ENCODE measurements at places on chromosomes 13 and 19. TPM values are rescaled to one million over a fixed set of nuclear protein-coding genes. Genes with fewer than 3 reads are reported as not detected.
A peak's percentile ranks its signal among the peaks of the same experiment; 100 is the strongest.

DNA sequence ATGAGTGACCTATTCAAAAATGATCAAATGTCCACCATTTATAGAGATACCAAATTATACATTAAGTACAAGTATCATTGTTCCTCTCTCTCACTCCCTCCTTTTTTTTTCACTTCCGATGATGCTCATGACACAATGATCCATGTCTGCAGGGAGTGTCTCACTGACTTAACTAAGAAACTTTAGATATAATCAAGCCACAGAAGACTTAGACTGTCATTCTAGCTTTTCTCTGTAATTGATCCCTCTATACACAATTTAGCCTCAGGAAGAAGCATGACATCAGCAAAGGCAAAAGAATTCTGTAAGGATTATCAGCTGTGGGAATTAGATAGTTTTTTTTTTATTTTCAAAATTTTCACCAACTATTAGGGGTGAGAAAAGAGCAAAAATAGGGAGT is 734.9 kb upstream of the PCDH9 start:
- no peak for DNase-seq

GRCh38 chr19:15248648-15249527 is 16.6 kb upstream of the EPHX3 start:
- DNase-seq: peak; percentile 94

The CBY2 gene
- not detected for polyA plus RNA-seq

DNA sequence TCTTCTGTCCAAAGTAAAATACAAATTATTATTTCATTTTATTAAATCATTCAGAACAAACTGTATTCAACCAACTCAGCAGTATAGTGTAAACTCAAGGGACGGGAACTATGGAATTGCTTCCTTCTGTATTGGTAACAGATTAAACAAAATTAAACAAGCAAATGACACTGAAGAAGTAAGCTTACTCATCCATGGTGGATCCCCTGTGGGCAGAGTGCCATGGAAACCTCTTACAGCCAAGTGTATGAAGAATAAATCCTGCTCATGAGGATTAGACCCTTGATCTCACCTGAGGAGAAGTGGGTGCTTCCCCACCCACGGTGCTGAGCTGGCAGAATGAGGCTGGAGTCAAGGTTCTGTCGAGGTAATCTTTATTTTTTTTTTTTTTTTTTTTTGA is 18.0 kb upstream of the RFXAP start:
- DNase-seq: no peak

GRCh38 chr13:26494571-26495195 is 62.8 kb upstream of the WASF3 start:
- DNase-seq: no peak

DNA sequence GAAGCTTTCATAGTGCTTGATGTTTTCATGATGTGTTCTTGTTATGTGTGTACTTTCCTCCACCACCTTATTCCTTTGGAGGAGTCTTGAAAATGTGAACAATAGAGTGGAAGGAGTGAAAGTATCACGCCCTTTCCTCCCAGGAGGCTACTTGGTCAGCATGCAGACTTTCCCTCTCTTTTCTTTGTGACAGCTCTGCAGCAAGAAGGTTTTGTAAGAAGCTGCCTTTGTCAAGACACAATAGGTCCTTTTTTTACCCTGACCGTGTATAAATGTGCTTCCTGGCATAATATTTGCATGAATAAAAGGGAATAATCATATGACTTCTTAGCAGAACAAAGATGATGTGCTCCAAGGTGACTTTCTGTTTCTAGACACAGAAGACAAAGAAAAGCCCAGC is 882.6 kb upstream of the SLITRK5 start:
- DNase-seq: no peak

DNA sequence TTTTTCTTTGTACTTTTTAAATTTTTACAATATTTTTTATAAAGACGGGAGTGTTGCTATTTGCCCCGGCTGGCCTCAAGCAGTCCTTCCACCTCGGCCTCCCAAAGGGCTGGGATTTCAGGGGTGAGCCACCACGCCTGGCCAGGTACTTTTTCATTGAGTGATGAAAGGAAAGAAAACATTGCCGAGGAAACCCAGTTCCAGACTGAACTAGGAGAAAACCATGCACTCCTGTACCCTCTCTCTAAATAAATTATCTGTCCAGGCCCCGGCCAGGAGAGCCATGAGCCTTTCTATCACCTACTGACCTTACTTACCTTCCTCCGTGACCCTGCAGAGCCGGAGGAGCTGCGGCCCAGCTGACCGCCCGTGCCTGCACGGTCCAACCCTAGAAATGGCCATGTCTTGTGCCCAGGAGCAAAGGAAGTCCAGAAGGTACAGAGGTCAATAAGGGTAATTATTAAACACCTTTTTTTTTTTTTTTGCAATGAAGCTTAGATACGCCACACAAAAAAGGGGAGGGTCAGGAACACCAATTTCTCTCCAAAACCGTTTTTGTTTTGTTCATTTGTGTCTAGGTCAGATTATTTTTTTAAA is at the start of gene SLC7A9:
SLC7A9 (minus strand) TSS at position 399 of the 597 bp plus-strand sequence. CDS start 1,233 bp downstream, outside the sequence.
- peak; percentile 23 for DNase-seq

The ATP4B gene
- polyA plus RNA-seq: 0.04 TPM

The RASGRP4 gene
- polyA plus RNA-seq: 0.25 TPM

The PGLYRP2 gene
- polyA plus RNA-seq: not detected

The BTBD2 gene
- polyA plus RNA-seq: 30.1 TPM

- peak; percentile 42 for DNase-seq
Observed at GRCh38 chr13:98543378-98544103, 33.4 kb downstream of the STK24 start.

GRCh38 chr13:33284031-33284430 is 1.5 kb downstream of the STARD13 start:
- no peak for DNase-seq

The SIGLEC14 gene
- polyA plus RNA-seq: 0.10 TPM

The NLRP9 gene
- not detected for polyA plus RNA-seq

DNA sequence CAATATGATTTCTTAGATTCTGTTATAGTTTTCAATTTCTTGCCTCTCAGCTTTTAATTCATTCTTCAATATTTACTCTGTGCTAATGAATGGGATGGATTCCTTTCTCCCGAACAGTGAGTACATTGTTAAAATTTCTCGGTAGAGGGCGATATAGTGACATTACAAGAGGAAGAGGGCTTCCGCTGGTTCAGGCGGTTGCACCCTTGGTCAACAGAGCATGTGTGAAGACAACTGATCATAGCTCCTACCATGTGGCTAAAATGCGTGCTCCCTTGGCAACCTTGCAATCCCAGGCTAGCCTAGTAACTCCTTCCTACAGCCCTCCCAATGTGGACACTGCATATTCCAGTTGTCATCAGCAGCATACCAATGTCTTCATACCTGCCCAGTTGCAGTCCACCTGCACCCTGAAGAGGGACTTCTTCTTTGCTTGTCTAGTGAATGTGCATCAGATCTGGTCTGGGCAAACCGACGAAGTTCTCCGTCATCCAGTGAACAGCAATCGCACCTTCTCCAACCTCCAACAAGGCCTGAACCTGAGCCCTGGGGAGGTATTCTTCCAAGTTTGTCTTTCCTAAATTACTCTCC is 653.0 kb upstream of the GPC6 start:
- DNase-seq: no peak

The LMTK3 gene
- polyA plus RNA-seq: 0.06 TPM

GRCh38 chr19:4575267-4576015 is 16.0 kb upstream of the SEMA6B start:
- peak; percentile 79 for DNase-seq

DNA sequence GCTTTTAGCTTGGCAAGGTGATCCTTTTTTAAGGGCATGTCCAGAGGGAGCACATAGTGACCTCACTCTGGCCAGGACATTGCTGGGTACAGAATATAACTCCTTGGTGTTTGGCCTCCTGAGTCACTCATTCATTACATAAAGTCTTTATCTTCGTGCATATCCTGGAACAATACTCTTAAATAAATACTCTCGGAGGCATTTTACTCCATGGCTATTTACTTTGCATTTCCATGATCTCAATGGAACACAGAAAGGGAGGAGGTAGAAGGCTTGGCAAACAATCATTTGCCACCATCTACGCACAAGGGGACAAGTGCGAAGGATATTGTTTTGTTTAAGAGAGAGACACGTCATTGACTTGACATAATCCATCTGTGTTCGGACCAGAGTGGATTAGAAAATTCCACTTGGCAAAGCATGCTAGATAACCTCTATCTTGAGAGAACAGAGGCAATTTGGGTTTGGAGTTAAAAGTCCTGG is 210.0 kb downstream of the IRS2 start:
- DNase-seq: no peak

The ZNF441 gene
- polyA plus RNA-seq: 1.3 TPM

DNA sequence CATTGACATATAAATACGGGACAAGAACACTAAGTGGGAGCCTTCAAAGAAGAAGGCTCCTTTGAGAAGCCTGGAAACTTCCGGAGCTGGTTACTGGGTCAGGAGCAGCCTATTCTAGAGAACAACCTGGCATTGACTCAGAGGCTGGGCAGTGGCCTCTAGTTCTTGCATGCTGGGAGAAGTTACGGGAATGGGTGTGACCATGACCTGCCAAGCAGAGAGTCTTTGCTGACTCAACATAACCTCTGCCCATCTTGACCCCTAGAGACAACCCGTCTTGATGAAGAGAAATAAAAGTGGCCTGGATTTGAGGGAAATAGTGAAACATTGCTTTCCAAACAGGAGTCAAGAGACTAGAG is 21.0 kb downstream of the STARD13 start:
- peak; percentile 25 for DNase-seq

The LEUTX gene
- not detected for polyA plus RNA-seq

DNA sequence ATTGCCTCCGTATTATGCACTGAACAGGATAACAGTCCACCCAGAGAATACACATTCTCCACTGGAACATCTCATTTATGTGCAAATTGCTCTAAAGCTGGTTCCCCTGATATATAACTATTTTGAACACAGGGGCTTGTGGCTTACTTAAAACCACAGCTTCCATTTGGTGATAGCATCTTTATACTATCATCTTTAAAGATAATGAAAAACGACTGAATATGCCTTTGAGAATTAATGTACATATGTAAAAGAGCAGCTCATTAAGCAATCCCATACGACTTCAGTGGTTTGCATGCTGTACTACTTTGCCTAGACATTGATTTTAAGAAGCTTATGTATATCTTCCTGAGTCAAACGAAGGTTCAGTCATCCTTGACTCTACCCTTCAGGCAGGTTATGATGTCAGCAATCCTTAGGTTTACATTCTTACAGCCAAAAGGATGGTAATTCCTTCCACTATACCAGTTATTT is 40.8 kb downstream of the BRD4 start:
- DNase-seq: no peak

All from psoas muscle (tissue), 8 donors.